Activated T-helper 17 cell treated with anti-CD3 and anti-CD28 coated beads, Interleukin-2, amount 50 U/mL, for 72 hours (primary cell): ENCODE measurements at places on chromosomes 5 and 9. TPM values are rescaled to one million over a fixed set of nuclear protein-coding genes. Genes with fewer than 3 reads are reported as not detected.

PCA3 gene
- total RNA-seq = not detected

BTNL3 gene
- not detected for total RNA-seq

ACOT12 gene
- not detected for total RNA-seq

GAS1 gene
- total RNA-seq = not detected

PKN3 gene
- 4.1 TPM for total RNA-seq

LRRTM2 gene
- total RNA-seq = not detected

OMD gene
- not detected for total RNA-seq

CD274 gene
- 35.2 TPM for total RNA-seq

KIF20A gene
- 73.0 TPM for total RNA-seq
